ENCODE measurements at places on chromosomes 6 and 20. TPM values are rescaled to one million over a fixed set of nuclear protein-coding genes. Genes with fewer than 3 reads are reported as not detected.

DNA sequence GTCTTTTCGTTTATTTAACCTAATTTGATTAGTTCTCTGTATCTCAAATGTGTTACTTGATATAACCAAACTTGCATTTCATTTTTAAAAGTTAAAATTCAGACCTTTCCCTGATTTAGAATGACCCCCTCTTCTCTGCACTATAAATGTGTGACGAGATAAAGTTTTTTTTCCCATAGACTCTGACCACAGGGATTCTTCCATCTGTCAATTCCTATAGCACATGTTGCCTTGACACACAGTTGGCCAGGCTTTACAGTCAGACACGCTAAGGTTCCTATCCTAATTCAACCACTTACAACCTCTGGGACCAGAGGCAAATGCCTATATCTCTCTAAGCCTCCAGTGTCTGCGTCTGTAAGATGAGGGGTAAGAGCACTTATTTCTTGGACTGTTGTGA is 40.6 kb downstream of the KCNS1 start:
- H3K27ac ChIP-seq = no peak overlapping the region
- no peak for DNase-seq
- H3K27me3 ChIP-seq = peaks cover 1% of the 10 kb centered on the region
- no peak overlapping the region for H3K4me3 ChIP-seq
- peaks cover 2% of the 10 kb centered on the region for H3K36me3 ChIP-seq

DNA sequence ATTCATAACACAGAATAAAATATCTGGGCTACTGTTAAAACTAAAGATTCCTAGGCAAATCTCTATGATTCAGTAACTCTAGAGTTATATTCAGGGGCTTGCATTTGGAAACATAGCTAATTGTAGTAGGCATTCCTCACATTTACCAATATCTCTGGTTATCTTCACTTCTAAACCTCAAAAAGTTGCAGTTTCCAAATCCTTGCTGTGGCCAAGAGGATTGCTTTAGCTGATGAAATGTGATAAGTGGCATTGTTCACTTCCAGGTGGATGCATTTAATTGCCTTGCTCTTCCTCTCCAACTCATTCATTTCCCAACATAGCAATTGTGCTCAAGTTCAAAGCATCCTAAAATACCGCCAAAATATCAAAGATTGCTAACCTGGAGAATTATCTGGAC is 246.6 kb downstream of the GRIK2 start:
- no peak for DNase-seq
- H3K4me3 ChIP-seq = no peak overlapping the region
- H3K27me3 ChIP-seq = peaks cover 1% of the 10 kb centered on the region
- H3K4me1 ChIP-seq = peaks cover 3% of the 10 kb centered on the region

GRCh38 chr6:26053992-26054780 is 33.0 kb upstream of the HFE start:
- H3K4me3 ChIP-seq = peak overlapping the region; percentile 96
- peaks cover 5% of the 10 kb centered on the region for H3K27me3 ChIP-seq
- no peak for DNase-seq
- peak overlapping the region; percentile 99 for H3K27ac ChIP-seq
- peaks cover 12% of the 10 kb centered on the region for H3K4me1 ChIP-seq
- H3K36me3 ChIP-seq = no peaks in the 10 kb centered on the region

DNA sequence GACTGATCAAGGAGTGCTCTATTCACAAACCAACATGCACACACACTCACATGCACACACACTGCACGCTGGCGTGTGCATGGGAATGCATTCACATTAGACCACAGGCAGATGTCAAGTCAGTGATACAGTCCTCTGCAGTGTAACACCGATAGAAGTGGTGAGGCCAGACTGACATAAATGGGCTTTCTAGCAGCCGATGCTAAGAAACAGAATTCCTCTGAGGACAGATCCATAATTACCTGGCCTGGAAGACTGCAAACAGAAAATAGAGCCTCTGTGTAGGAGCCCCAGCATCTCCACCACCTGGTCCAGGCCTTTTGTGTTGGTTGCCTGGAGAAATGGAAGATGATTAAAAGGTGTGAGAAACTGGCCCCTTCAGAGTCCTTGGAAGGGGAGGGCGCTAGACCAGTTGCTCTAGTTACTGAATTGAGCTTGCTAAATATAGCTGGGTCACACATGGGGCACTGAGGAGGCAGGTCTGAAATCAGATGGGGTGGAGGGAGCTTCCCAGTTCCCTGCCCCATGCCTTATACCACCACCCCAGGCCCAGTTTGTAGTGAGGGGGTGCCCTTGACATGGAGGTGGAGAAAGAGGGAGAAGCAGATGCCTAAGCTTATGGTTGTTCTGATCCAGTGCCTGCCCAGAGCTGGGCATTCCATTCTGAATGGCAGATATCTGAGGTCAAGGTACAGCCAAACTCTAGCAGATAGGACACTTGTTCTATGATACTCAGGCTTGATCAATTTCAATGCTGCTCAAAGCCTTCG is 233.8 kb downstream of the LRFN2 start:
- peaks cover 5% of the 10 kb centered on the region for H3K4me1 ChIP-seq
- H3K4me3 ChIP-seq = no peak overlapping the region
- no peak for DNase-seq
- peaks cover 1% of the 10 kb centered on the region for H3K27me3 ChIP-seq
- H3K27ac ChIP-seq = no peak overlapping the region

DNA sequence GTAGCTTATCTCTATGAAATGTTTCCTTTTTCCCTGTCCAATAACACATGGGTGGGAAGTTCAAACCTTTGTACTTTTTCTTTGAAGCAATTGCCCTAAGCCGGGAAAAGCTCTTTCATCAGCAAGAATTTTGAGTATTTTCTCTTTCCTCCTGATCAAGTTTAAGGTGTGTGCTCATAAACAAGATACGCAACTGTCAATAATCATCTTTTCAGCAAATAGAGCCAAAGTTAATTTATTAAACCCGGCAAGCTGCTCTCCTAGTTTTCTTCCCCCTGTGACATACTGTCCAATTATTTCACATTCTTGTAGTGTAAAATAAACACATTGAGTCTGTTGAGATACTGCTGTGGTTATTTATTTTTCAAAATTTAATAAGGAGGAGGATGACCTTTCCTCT is 194.4 kb downstream of the EDN1 start:
- H3K4me3 ChIP-seq = no peak overlapping the region
- peaks cover 2% of the 10 kb centered on the region for H3K4me1 ChIP-seq
- H3K36me3 ChIP-seq = no peaks in the 10 kb centered on the region
- no peak for DNase-seq

Gene POU5F1
- 88.7 TPM for total RNA-seq

Gene ATXN1
- total RNA-seq = 18.7 TPM
